ENCODE measurements at places on chromosomes 7 and 10. TPM values are rescaled to one million over a fixed set of nuclear protein-coding genes. Genes with fewer than 3 reads are reported as not detected.

Gene RPS24
- total RNA-seq, result 3,136 TPM

Gene LRRC18
- not detected for total RNA-seq

Gene DOCK4
- total RNA-seq, result 155 TPM

Gene HIPK2
- total RNA-seq, result 27.5 TPM

Gene CCDC3
- total RNA-seq, result 13.8 TPM

Gene TNS3
- total RNA-seq, result 12.5 TPM

Gene LEP
- total RNA-seq, result not detected

Gene PPIF
- 12.2 TPM for total RNA-seq

Gene ANKRD16
- total RNA-seq, result 14.1 TPM

Gene URGCP
- total RNA-seq, result 37.2 TPM

Gene COMMD3
- total RNA-seq, result 52.3 TPM

Gene AKR1D1
- total RNA-seq, result not detected
